Stimulated activated CD4-positive, alpha-beta T cell treated with anti-CD3 and anti-CD28 coated beads, Interleukin-12 subunit alpha, Interleukin-12 subunit beta, amount 100 ng/mL, for 24 hours (primary cell): ENCODE measurements at places on chromosomes 12 and 14.

- DNase-seq: no peak
These were observed 117.8 kb downstream of the PLXNC1 start for GRCh38 chr12:94265966-94266745.

DNA sequence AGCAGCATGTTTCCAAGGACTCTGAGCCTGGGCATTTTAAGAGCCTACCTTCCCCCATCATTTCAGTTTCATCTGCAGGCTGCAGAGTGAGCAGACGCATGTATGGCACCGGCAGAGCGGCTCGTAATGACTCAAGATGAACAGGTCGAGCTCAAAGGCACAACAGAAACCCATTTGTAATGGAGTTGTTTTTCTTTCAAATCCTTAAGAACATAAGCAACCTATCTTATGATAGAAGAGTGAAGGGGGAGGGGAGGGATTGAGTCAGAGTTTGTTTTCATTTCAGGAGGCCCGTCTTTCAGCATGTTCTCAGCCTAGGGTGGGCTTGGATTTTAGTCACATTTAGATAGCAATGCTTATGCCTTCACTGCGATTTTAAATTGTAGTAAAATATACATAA, 54.9 kb upstream of the CISTR start:
- DNase-seq: no peak

- DNase-seq: no peak
These were observed 40.7 kb downstream of the RMST start for GRCh38 chr12:97503073-97503855.

DNA sequence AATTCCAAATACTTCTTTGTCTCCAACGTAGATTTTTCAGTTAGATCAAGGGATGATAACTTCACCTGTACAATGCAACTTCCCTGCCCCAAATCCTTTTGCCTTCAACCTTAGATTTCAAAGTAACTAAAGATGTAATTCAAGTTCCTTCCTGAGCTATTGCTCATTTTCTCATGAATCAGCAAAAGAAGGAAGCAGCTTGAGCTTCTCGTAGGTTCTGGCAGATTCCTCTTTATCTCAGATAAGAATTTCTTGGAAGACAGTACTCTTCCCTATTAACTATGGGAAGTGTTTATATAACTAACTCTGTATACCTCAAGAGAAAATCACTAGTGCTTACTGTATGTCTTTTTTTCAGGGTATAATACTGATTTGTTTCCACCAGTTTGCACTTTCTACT, 203.8 kb downstream of the RASSF9 start:
- DNase-seq: no peak

DNA sequence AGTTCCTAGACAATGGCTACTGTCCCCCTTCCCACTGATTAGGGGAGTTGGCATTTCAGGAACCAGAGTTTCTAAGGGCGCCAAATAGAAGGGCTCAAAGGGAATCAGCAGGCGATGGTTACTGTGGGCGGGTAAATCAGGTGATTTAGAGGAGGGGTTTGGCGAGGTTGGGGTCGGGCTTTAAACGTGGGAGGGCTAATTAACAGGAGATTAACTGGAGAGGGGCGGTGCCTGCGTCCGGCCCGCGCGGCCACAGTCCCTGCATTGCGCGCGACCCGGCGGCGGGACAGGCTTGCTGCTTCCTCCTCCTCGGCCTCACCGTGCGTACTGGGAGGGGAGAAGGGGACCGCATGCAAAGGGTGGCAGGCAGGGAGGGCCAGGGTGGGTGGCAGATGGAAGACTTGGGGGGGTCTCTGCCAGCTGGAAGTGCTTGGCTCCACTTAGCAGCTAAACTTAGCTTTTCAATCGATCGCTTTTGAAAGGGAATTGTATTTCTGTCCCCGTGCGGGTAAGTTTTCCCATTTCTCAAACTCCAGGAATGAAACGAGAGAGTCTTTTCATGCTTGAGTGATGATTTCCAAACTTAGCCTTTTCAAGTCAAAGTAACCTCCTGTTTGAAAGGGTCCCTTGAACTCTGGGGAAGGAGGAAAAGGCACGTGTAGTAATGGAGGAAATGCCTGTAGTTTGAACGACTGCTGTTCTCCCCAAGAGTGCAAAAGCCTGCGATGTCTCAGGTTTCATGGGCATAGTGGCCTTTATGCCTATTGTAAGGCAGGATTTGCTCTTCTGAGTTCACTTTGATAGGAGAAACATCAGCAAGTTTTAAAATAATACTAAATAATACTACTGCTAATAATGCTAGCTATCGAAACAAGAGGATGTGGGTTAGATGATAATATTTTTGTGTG, at the start of gene MGST1:
Gene MGST1, plus strand, starts transcription at position 255 of the 908 bp plus-strand sequence. CDS start 6,608 bp downstream, outside the sequence.
- DNase-seq: no peak
